ENCODE measurements at places on chromosomes 5 and 9. TPM values are rescaled to one million over a fixed set of nuclear protein-coding genes. Genes with fewer than 3 reads are reported as not detected.

The LTC4S gene
- 3.6 TPM for total RNA-seq

- no peak overlapping the region for H3K4me3 ChIP-seq
- no peak for DNase-seq
- H3K27me3 ChIP-seq: no peaks in the 10 kb centered on the region
- H3K36me3 ChIP-seq: no peaks in the 10 kb centered on the region
- H3K4me1 ChIP-seq: no peaks in the 10 kb centered on the region
Observed at GRCh38 chr5:1776831-1777230, 22.8 kb downstream of the MRPL36 start.

DNA sequence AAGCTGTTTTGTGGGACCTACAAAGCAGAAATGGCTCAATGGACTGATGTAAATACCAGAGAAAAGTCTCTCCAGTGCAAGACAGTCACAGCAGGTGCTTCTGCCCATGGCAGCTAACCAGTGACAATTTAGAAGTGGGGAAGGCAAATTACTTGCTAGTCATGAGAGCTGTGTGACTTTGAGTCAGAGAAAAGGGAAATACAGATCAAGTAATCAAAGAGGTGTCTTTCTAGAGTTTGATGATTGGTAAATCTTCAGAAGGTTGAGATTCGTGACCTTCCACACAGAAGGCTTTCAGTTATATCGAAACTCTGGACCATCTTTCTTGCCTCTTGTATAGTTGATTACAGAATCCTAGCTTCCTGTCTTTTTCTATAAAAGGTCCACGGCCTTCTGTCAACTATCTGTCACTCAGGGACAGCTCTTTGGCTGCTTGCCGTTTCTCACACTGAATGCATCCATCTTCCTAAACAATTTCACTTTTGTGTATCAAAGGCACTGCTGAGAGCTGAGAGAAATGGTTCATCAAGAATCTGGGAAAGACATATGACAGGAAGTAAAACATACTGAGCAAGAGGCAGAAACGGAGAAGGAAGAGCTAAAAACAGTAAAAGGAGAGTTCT lies 993.9 kb upstream of the ACO1 start:
- H3K27me3 ChIP-seq: no peaks in the 10 kb centered on the region
- no peak for DNase-seq
- no peak overlapping the region for H3K4me3 ChIP-seq
- no peaks in the 10 kb centered on the region for H3K36me3 ChIP-seq
- no peak overlapping the region for H3K27ac ChIP-seq

DNA sequence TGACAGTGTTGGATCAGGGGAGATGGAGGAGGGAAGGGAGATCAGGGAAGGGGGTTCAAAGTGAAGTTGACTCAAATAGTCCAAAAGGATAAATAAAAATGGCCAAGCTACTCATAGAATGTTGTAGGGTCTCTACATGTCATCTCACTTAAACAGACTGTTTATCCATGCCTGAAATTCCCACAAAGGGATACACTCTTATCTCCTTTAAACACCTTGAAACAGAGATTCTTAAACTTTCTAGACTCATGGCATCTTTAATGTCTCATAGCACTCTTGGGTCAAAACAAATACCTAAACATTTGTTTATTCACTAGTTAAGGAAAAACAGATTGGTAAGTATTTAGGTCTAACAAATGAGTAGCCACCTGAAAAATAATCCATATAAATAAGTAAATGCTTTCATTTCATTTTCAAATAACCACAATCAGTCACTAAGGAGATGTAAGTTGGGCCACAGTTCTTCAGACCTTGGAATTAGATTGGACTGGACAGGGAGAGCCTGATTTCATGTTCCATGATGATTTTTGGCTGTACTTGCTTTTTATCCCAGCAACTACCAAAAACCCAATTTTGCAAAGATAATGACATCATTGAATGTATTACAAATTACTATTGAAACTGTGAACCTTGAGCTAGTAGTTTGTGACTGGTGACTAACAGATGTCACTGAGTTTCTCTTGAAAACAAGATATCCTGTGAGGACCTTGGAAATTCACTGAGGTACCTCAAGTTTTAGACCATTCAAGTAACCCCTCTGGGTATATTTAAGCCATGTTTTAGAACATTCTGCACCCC lies 62.5 kb upstream of the ISOC1 start:
- no peak for DNase-seq
- no peak overlapping the region for H3K4me3 ChIP-seq
- no peaks in the 10 kb centered on the region for H3K36me3 ChIP-seq
- no peaks in the 10 kb centered on the region for H3K4me1 ChIP-seq

- no peaks in the 10 kb centered on the region for H3K27me3 ChIP-seq
- peaks cover 21% of the 10 kb centered on the region for H3K4me1 ChIP-seq
- H3K27ac ChIP-seq: no peak overlapping the region
- no peak for DNase-seq
- H3K4me3 ChIP-seq: no peak overlapping the region
Observed at GRCh38 chr5:96868603-96869371, 7.5 kb upstream of the ERAP2 start.
